ENCODE measurements at places on chromosomes 5 and 9.

DNA sequence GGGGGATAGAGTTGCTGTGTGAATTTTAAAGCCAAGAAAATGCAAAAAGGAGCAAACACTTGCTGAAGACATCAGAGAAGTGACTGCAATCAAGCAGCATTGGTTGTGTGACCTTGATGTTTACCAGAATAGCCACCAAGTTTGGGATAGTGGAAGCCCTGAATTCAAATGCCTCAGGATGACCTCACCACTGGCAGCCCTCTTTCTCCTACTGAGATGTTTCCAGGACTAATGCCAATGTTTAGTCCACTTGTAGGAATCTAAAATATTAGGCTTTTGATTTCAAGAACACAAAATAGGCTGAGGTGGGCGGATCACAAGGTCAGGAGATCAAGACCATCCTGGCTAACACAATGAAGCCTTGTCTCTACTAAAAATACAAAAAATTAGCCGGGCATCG lies 112.2 kb upstream of the NUDT12 start:
- DNase-seq: no peak

- peak; percentile 94 for DNase-seq
Measured at GRCh38 chr5:431001-431710, 11.8 kb upstream of the EXOC3 start.

DNA sequence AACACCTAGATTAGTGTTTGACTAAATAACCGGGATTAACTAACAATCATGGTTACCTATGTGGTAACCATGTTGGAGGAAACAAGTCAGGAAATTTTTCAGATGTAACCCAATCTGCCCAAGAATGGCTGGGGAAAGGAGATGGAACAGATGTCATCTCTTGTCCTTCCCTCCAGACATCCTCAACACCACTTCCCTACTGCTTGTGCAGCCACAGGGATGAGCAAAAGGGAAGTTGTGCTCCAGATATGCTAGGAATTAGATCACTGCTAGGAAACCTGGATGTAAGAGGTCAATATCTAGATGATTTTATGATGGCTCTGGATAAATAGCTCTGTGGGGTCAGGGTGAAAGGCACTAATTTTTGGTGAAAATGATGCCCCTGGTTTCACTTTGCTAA lies 61.3 kb upstream of the ELL2 start:
- no peak for DNase-seq

DNA sequence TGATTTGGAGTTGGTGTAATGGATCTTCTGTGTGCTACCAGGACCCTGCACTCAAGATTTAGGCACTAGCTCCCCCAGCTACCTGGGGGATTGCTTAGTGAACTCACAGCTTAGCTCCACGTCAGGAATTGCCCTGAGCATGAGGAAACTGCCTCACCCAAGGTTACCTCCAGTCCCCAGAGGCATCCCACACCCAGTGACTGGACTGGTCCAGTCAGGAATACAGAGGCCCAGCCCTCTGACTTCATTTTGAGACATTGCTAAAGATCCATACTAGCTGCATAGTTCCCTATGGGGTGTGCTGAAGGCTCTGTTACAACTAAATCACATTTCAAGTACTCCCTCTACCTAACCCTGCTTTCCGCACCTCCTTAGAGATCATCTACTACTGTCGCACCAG lies 364.7 kb downstream of the EFNA5 start:
- no peak for DNase-seq

DNA sequence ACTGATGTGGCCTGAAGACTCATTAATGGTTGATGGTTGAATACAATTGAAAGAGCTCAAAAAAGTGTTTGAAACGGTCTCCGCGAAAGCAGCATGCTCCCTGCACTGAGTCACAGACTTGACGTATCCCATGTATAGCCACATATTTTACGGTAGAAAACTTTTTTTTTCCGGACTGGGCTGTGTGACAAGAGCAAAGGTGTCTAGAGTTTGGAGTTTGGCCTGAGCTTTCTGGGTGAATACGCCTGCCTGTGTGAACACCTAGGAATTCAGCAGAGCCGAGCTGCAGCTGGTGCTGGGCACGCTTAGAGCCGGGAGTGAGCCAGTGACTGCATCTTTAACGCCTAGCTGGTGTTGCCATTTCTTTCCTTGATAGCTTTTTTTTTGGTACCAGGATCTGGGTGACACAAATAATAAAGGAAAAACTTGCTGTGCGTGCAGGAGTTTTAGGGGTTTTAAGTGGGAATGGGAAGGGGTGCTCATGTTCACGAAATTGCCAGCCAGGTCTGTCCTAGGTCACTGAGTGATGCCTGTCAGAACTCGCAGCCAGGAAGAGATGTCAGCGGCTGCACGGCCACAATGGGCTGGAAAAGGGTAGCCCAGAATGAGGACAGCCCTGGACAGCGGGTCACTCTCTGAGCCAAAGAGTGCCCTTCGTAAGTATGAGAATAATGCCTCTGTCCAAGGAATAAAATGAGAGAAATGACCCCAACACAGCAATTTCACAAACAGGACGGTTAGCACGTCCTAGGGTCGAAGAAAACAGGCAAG lies 51.7 kb downstream of the PSMB7 start:
- DNase-seq: no peak

DNA sequence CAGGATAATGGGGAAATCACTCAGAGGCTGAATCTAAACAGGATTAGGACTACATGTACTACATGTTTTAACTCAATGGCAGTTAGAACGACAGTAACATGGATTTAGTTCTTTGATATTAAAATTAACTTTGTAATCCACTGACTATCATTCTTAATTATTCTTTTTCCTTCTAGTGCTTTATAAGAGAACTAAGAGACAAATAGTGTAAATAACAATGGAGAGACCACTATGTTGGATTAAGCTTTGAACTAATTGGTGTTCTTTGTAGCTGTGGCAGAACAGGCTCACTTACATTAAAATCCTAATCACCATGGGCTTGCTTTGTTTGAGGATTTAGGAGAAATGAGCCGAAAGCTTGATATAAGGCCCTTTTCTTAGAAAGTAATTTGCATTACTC lies 18.8 kb downstream of the NMRK1 start:
- DNase-seq: no peak

DNA sequence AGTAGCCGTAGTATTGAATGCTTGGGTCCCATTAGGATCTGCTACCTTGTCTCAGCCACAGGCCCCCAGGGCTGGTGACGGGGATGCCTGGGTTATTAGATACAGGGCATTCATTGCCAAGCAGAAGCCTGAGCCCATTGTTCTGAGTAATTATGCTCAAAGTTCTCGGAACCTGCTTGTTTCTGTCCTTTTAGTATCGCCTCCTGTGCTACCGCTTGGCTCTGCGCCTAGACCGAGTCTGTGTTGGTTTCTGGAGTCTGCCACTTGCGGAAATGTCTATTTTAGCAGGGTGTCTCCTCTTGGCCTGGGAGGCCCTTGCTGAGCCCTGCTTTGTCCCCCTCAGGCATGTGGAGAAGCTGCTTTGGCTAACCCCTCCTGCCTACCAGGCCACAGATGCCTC lies 506.1 kb downstream of the BNC2 start:
- no peak for DNase-seq

- DNase-seq: no peak
Measured at GRCh38 chr5:61322738-61323725, 9.0 kb upstream of the ZSWIM6 start.

- no peak for DNase-seq
Measured at GRCh38 chr9:97559111-97559514, 57.6 kb downstream of the TMOD1 start.

GRCh38 chr5:109329333-109330237 lies 80.2 kb downstream of the PJA2 start:
- DNase-seq: no peak

DNA sequence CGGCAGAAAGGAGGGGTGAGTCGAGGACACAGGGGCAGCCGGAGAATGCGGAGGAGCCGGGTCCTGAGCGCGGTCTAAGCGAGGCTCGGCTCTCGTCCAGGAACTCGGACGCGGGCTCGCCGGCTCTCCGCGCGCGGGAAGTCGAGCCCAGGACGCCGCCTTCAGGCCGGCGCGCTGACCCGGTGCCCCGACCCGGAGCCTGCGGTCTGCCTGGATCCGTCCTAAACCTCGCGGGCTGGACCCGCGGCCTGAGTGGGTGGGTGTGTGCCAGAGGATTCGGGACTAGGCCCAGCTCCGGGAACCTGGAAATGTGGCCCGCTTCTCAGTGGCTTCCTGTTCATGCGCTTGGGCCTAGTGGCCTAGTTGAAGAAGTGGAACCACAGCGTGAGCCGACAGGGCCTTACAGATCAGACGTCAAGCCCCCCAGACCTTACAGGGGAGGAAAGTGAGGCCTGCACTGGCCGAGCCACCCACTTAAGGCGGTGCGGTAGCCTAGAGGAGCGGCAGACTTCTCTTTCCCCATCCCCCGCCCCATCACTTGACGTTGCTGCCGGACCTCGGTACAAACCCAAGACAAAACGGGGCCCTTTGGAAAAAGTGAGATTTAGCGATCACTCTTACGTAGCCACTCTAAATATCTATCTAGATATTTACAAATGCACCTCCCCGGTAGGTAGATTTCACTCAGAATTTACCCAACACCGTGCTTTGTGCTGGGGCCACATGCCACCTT lies 1.2 kb downstream of the CDKN2B-AS1 start:
- peak; percentile 39 for DNase-seq

- DNase-seq: peak; percentile 80
Measured at GRCh38 chr5:151591144-151591819, at the start of gene FAT2. Gene FAT2, minus strand, starts transcription at chr5:151591331. Its CDS starts 22,400 bp downstream, at chr5:151568931.

DNA sequence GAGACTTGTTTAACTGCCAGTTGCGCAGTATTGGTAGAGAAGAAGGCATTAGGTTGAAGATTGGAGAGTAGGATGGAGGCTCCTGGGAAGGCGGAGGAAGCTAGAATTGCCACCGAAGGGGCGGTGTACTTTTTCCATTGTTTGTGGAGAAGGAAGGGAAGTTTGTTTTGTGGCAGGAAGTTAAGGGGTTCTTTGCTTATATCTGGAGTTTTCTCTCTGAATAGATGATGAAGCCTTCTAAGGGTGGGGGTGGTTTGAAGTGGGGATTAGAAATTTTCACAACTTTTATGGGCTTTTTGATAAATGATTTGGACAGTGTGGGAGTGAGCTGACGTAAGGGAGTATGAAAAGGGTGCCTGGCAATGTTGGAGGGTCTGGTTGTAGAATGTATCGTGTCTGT lies 59.3 kb downstream of the SNX30 start:
- no peak for DNase-seq

DNA sequence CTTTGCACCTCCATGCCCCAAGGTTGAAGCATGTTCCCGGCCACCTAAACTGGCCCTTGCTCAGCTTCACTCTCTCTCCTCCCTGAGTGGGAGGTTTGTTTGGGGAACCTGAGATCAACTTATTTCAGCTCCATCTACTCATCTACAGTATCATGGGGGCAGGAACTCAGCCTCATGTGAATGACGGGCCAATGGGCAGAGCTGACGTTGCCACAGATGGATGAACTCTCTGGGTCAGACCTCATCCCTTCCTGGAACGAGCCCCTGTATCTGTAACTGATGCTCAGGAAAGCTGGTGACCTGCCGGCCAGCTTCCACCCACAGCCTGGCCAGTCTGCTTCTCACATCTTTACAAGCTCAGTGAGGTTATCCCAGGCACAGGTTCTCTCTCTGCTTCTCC lies 369.6 kb downstream of the IRX2 start:
- DNase-seq: no peak

DNA sequence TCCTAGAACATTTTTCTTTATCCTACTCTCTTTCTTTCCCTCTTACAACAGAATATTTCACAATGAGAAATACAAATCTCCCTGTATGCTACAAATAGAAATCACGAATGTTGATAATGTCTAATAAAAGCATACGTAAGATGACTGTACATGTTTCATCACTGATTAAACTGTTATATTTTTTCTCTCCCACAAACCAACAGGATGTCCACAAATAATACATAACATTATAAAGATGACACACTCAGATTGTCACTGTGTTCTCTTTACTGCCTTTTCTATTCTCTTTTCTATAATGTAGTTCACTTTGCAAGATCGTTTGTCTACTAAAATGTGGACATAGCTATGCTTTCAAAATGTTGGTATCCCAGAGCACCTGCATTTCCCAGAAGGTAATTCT lies 90.7 kb upstream of the PARP8 start:
- DNase-seq: no peak

DNA sequence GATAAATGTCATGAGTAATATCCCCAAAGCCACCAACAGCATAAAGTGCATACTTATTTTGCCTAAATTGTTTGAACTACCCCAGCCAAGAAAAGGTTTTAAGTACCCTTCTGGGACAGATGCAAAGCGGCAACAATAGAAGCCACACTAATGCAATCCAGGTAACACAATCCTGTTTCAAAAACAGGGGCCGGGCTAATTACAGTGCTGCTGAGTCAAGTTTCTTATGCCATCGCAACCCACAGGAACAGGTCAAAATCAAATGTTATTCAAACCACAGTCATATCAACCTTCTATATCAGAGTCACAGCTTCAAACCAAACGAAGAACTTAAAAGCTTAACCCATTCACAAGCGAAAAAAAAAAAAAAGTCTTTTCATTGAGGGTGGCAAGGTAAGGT lies 28.3 kb downstream of the EBF1 start:
- no peak for DNase-seq

DNA sequence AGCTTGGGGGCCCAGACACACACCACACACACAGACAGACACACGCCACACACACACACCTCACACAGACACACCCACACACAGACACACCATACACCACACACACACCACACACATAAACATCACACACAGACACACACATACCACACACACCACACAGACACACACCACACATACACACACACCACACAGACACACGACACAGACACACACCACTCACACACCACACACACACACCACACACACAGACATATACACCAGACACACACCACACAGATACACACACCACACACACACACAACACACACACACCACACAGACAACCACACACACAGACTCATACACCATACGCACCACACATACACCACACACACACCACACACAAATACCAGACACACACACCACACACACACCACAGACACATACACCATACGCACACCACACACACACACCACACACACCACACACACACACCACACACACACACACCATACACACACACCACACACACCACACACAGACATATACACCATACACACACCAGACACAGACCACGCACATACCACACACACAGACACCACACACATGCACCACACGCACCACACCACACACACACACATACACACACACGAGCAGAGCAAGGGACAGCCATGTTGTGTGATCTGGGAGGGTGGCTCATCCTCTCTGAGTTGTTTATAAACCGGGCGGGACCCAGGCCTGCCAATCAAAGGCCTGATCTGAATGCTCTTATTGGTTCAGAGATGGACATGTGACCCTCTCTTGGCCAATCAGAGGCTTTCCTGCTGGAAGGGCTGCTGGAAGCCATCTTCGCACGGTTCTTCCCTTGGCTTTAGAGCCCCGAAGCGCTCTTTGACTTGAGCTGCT lies 148.3 kb downstream of the GAPVD1 start:
- peak; percentile 82 for DNase-seq

DNA sequence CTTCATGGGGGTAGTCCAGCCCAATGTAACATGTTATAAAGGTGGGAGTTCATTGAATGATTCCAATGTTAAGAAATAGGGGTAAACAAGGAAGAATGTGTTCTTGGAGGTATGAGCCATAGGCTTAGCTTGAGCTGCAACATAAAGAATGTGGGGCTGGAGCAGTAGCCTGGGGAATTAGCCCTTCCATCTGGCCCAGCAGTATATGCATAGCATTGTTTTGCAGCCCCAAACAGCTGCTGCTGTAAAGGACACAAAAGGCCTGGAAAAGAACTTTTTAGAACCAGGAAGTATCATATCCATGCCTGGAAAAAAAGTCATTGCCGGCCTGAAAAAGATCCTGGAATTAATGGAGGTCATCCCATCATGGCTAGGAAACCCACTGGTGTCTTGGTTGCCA lies 55.8 kb upstream of the SMARCA2 start:
- DNase-seq: peak; percentile 23
